Natural killer cell treated with Interleukin-12 subunit alpha and Interleukin-12 subunit beta and Interleukin-15 and Interleukin-18, amount 100 ng/mL, for 72 hours (primary cell): ENCODE measurements at places on chromosomes 6 and 20. TPM values are rescaled to one million over a fixed set of nuclear protein-coding genes. Genes with fewer than 3 reads are reported as not detected.

GRCh38 chr6:152700427-152700826 is 2.7 kb downstream of the MYCT1 start:
- DNase-seq, result no peak

DNA sequence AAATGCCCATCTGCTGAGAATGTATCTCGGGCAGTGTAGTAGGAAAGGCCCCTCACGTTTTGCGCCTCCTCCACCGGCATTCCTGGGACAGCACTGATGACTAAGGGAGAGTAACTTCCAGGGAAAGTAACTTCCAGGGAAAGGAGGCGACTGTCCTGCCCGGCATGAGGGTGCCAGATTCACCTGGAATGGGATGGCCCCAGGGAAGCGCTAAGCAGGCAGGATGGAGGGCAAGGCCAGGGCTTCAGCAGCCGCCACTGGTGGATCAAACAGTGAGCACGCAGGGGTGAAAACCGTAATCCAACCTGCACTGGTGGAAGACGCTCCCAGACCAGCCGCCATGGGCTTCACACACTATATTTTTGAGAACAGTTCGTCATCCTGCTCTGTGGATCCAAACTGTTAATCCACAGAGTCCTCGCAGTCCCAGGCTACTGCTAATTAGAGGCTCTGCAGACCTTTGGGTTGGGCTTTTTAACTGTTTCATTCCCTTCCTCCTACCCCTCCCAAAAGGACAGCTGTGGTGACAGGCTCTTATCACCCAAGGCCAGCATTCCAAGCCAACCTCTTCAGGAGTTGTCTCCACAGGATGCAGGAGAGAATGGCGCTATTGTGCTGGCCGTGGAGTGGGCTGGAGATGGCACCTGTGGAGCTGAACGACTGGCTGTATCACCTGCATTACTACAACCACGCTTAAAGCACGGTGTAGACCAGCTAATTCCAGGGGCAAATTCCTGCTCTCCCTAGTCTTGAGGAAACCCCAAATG is 178.9 kb downstream of the DLL1 start:
- DNase-seq, result peak; percentile 34

- DNase-seq, result no peak
Observed at GRCh38 chr20:54643761-54644160, 168.4 kb downstream of the DOK5 start.

AIF1 gene
- 9.3 TPM for total RNA-seq

OR12D3 gene
- not detected for total RNA-seq
